ENCODE measurements at places on chromosomes 11 and 22. TPM values are rescaled to one million over a fixed set of nuclear protein-coding genes. Genes with fewer than 3 reads are reported as not detected.

DNA sequence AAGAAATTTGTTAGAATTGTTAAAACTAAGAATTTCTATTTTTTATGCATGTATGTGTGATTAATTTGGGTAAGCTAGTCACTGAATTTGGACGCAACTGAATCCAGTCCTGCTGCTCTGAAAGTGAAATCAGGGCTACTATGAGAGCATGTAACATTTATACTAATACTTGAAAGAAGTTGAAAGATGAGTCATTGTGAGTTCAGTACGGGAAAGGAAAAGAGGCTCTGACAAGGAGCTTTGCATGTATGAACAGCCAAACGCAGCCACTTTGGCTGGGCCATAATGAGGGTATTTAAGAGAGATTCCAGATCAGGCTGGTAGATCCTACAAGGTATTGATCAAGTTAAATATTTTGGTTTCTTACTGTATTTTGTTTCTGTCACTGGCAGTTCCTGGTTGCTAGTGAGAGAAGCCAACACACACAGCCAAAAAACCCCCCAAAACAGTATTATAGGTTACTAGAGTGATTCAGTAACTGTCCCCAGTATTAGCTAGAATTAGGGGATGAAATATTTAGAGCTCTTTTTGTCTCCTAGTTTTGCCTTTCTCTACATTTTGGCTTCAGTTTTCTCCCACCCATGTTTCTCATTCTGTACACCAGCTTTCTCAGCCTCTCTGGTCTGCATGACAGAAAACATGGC, 14.1 kb downstream of the AASDHPPT start:
- no peak for DNase-seq

DNA sequence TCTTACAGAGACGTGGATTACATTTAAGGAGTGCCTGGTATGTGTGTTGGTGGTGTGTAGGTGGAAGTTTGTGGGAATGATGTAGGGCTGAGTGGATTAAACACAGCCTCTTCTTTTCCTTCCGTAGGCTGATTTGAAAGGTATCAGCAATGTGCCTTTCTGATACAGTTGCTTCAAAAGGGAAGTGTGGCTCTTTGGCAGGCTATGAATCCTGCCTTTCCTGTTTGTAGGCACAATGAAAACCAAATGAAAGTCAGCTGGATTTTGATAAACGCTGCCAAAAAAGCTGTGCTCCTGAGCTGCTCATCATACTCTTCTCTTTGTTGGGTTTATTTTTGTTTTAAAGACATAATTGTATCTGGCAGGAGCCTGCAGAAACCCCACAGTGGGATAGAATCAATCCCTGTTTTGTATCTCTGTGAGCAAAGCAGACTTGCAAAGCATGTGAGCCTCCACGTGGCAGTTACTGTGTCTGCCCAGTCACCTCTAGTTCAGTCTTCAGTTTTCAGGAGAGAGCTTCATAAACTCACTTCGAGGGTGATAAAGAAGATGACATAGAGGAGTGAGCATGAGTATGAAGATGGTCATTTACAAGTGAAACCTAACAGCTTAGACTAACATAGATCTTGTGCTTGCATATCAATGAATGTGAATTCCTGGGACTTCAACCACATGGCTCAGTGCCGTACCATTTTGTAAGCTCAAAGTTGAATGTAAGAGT, 655.7 kb upstream of the KIRREL3 start:
- no peak for DNase-seq

Gene TRIM68
- 4.5 TPM for total RNA-seq

- no peak for DNase-seq
Observed at GRCh38 chr22:23450434-23450795, 129.7 kb downstream of the IGLL1 start.

- DNase-seq = no peak
Observed at GRCh38 chr11:21635394-21636145, 557.3 kb upstream of the ANO5 start.

GRCh38 chr22:36816636-36817524, at the start of gene PVALB:
PVALB (minus strand) TSS chr22:36817035; CDS start chr22:36817005, 30 bp downstream.
- no peak for DNase-seq

Gene C22orf31
- not detected for total RNA-seq

Gene POTEH
- total RNA-seq = not detected
